GM20000 (cell line): ENCODE measurements at places on chromosomes 3 and 15.

DNA sequence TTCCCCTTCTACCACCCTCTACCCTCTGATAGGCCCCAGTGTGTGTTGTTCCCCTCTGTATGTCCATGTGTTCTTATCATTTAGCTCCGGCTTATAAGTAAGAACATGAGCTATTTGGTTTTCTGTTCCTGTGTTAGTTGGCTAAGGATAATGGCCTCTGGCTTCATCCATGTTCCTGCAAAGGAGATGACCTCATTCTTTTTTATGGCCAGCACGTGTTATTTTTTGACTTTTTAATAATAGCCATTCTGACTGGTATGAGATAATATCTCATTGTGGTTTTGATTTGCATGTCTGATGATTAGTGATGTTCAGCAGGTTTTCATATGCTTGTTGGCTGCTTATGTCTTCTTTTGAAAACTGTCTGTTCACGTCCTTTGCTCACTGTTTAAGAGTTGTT lies 63.1 kb upstream of the NPHP3 start:
- no peak for DNase-seq

- no peak for DNase-seq
Measured at GRCh38 chr15:68792901-68793766, 27.6 kb downstream of the ANP32A start.

DNA sequence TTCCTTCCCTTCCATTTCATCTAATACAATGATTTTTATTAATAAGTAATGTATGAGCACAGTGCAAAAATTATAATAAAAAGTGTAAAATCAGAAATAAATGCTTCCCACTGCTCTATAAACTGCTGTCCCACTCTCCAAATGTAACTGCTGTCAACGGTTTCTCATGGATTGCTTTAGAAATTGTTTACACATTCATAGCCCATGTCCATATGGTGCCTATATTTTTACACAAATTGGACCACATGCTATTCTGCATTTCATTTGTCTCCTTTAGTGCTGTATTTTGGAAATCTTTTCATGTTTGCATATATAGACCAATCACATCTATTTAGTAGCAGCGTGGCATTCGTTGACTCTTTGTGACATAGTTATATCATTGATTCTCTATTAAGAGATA lies 164.7 kb upstream of the SLCO3A1 start:
- DNase-seq: no peak

- no peak for DNase-seq
Measured at GRCh38 chr3:171676601-171677175, 133.6 kb downstream of the PLD1 start.

DNA sequence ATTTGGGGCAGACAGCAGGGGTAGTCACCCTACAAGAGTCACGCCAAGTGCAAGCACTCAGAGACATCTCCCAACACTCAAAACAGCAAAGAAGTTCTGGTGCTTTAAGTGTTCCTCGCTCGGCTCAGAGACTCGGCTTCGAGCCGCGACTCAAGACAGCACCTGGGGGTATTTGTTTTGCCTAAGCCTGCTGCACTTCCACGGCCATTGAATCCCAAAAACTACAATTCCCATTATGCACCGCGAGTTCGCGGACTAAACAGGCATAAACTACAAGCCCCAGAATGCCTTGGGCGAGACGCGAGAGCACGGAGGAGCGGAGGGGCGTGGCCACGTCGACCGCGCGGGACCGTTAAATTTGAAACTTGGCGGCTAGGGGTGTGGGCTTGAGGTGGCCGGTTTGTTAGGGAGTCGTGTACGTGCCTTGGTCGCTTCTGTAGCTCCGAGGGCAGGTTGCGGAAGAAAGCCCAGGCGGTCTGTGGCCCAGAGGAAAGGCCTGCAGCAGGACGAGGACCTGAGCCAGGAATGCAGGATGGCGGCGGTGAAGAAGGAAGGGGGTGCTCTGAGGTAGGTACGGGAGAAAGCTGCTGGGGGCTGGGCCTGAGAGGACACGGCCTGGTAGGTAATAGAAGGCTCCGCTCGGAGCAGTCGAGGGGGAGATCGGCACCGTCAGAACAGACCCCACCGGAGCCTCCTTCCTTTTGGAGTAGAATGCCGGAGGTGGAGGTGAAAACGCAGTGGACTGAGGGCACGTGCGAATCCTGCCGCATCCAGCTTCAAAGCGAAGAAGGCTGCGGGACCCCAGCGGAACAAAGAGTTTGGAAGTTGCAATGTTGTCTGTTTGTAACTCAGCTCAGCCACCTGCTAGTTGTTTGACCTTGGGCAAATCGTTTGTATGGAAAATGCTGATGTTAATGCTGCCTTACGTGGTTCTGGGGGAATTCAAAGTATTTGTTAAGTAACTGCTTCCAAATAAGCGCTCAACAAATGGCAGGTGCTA lies at the start of gene BUB1B:
TSS of gene BUB1B (plus strand) at position 381 of the 1,000 bp plus-strand sequence. CDS start at position 533, 152 bp downstream.
- DNase-seq: peak; percentile 91

DNA sequence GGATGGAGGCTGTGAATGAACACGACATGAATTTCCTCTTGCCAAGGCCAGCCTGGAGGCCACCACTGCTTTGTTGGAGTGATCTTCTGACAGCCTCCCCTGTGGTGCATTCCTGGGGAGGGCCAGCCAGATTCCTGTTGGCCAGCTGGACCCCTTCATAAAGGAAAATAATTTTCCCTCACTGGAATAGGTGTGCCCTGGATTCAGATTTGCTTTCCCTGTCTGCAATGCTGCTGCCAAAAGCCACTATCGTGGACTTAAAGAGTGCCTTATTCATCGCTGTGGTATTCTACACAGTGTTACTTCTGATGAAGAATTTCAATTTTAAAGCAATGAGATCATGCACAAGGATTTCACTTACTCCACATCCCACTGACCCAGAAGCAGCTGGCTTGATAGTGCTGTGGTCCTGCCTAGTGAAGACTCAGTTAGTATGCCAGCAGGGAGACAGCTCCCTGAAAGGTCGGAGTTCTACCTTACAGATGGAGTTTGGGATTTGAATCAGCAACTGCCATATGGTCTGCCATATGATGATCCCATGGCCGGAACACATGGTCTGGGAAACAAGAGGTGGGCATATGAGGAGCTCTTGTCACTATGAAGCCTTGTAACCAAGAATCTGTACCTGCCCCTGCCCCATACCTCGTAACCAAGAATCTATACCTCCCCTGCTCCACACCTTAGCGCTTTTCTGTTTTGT lies 145.2 kb downstream of the KLF13 start:
- DNase-seq: no peak

- peak; percentile 19 for DNase-seq
Measured at GRCh38 chr15:57079931-57080620, 161.6 kb downstream of the TCF12 start.

- no peak for DNase-seq
Measured at GRCh38 chr3:3765661-3766060, 33.6 kb upstream of the LRRN1 start.

GRCh38 chr3:176159796-176160195 lies 1037.5 kb downstream of the TBL1XR1 start:
- no peak for DNase-seq

GRCh38 chr3:38578081-38578475 lies 71.4 kb downstream of the SCN5A start:
- no peak for DNase-seq

GRCh38 chr3:164459521-164460151 lies 618.7 kb downstream of the SI start:
- no peak for DNase-seq

- no peak for DNase-seq
Measured at GRCh38 chr3:52128118-52128683, 26.0 kb downstream of the POC1A start.

- DNase-seq: no peak
Measured at GRCh38 chr3:69683082-69683806, 56.0 kb upstream of the MITF start.

DNA sequence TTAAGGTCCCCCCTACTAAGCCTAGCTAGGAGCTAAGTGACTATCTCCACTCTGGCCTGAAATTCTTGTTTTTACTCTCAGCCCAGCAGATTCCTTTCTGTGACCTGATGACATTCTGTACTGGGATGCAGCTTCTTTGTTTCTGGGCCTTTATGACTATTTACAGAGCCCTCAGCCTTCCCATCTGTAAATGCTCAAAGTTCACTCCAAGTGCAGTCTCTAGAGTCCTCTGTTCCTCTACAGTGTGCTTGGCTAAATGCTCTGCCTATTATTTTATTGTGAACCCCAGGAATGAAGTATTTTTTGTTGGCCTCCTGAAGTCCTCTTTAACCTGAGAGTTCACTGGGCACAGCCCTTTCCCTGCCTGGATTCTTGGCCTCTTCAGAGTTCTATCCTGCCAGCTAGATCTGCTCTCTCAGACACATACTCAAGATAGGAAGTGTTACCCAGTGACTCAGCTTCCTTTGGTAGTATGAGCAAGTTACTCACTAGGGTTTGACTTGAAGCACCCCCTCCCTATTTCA lies 278.1 kb upstream of the P2RY1 start:
- peak; percentile 69 for DNase-seq

DNA sequence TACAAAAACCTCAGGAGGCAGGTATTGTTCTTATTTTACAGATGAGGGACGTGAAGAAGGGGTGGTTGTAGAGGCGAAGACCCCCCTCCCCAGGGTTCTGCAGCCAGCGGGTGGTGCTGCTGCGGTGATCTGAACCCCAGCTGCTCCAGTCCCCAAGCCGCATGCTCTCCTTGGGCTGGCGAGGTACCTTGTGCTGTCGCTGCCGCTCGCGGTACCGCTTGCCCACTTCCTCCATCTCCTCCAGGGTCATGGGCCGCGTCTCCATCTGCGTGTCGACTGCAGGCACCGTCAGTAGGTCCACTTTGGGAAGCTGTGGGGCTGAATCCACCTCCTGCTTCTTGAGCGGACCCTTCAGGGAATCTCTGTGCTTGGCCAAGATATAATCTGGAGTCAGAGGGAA lies 17.5 kb downstream of the EFCAB12 start:
- no peak for DNase-seq

GRCh38 chr3:136008732-136009470 lies 43.4 kb downstream of the PPP2R3A start:
- no peak for DNase-seq

DNA sequence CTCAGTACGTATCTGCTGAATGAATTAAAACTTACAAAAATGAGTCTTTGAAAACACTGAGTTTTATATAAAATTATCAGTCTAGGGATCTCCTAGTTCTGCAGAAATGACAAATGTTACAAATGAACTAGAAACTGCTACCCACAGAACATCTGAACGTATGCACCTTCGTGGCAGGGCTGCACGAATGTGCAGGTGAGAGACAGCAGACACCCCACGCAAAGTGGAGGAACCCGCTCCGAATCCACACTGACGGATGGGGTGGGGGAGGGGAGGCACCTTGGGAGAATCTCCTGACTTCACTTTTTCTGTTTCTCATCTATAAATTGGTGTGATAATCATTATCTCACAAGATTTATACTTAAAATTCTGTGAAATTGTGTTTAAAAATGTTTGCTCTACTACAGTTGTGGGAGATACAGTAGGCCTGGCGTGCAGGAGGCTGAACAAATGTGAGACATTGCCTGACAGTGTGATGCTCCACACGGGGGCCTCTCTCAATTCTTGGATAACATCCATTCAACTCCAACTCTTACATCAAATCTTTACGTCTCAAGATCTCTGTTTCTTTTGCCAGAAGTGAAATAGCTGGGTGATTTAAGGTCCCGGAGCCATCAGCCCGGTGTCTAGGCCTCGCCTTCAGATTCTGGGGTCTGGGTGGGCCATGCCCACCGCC lies 86.9 kb downstream of the ATP10A start:
- no peak for DNase-seq

GRCh38 chr3:186917512-186918312 lies 12.6 kb upstream of the ST6GAL1 start:
- no peak for DNase-seq

GRCh38 chr15:97504031-97504792 lies 456.3 kb upstream of the ARRDC4 start:
- no peak for DNase-seq

- peak; percentile 36 for DNase-seq
Measured at GRCh38 chr3:66372681-66373350, 128.0 kb downstream of the LRIG1 start.

GRCh38 chr3:64717872-64718613 lies 30.2 kb upstream of the ADAMTS9 start:
- no peak for DNase-seq

GRCh38 chr3:114406286-114406685 lies 112.5 kb downstream of the TIGIT start:
- no peak for DNase-seq

GRCh38 chr15:58983261-58983660 lies 4.2 kb upstream of the RNF111 start:
- no peak for DNase-seq

DNA sequence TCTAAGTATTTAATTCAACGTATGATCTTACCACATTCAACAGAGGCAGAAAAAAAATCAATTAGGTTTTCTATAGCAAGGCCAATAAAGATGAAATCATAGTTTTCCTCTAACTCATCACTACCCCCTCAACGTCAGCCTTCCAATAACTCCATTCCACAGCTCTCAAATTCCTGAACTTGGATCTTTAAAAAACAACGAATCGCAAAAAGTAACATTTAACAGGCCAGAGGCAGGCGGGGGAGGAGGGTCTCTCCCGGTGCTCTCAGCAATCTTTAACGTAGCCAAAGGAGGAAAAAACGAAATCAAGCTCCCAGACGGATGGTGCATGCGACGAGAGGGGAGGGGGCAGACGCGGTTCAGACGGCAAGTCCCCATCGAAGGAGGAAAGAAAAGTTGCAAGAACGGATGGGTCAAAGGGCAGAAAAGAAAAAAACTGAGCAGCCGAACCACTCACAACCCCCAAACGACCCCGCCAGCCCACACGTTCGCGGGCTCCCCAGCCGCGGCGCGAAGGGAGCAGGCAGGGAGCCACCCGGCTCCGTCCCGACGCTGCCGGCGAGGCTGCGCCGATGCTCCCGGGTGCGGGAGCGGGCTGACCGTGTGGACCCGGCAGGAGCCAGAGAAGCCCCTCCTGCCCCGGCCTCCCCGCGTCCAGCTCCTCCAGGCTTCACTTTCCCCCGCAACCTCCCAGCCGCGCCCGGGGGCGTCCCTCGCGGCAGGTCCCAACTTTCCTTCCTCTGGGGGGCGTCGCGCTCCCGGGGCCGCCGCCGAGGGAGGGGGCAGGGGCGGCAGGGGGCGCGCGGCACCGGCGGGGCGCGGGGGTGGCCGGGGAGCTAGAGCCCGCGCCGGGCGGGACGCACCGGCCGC lies 703 bp downstream of the PEAK1 start:
- DNase-seq: peak; percentile 73

GRCh38 chr3:13537909-13538296 lies 11.0 kb upstream of the FBLN2 start:
- no peak for DNase-seq

- no peak for DNase-seq
Measured at GRCh38 chr3:101377796-101378195, 57.4 kb upstream of the IMPG2 start.

- peak; percentile 63 for DNase-seq
Measured at GRCh38 chr3:46442576-46443530, 21.9 kb downstream of the LTF start.
